ENCODE measurements at places on chromosomes 12 and 14.

DNA sequence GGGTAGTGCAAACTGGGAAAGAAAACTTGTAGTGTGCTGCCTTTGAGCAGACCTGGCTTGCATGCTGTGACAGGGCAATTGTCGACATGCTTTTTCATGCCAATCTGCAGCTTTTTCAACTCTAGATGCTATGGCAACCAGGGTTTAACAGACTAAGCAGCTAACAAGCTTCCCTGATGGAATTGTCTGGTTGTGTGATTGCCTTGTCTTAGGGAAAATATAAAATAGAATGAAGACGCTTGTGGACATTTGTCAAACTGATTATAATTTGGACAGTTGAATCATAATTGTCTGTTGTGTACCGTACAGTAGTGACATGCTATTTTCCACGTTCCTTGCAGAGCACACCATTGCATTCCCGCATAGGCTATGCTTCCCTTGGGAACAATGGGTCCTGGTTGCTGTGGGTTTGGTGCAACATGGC is 113.0 kb downstream of the FOXG1 start:
- no peak for DNase-seq

DNA sequence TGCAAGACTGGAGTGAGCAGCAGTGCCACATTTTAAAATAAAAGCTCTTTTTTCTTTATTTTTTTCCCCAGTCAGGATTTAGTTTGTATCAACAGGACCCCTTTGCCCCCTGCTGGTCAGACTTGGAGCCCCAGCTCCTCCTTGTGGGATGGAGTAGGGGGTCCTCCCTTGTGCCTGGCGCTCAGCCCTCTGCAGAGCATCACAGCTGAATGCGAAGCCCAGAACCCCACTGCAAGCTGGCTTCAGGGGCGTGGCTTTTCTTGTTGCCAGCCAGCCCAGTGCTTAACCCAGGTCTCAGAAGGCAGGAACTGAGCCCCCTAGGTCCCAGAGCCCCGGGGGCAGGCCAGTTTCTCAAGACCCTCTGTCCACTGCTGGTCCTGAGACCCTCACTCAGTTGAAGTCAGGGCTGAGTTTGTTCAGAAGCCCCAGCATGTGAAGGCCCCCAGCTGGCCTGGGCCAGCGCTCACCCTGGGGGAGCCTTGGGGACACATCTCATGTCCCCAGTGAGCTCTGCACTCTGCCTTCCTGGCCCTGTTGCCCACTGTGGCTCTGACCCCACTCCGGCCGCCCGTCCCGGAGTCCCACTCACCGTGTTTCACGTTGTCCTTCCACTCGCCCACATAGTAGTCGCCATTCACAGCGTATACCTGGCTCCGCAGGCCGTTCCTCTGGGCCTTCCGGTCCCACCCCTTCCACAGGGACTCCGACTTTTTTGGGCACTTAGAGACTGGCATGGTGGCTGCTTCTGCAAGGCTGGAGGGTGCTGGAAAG is 519 bp downstream of the MORN3 start:
- DNase-seq, result peak; percentile 49

- DNase-seq, result peak; percentile 71
Observed at GRCh38 chr14:101843665-101844064, 82.2 kb downstream of the PPP2R5C start.

GRCh38 chr12:57157588-57158173 is 10.3 kb upstream of the LRP1-AS start:
- DNase-seq, result no peak

DNA sequence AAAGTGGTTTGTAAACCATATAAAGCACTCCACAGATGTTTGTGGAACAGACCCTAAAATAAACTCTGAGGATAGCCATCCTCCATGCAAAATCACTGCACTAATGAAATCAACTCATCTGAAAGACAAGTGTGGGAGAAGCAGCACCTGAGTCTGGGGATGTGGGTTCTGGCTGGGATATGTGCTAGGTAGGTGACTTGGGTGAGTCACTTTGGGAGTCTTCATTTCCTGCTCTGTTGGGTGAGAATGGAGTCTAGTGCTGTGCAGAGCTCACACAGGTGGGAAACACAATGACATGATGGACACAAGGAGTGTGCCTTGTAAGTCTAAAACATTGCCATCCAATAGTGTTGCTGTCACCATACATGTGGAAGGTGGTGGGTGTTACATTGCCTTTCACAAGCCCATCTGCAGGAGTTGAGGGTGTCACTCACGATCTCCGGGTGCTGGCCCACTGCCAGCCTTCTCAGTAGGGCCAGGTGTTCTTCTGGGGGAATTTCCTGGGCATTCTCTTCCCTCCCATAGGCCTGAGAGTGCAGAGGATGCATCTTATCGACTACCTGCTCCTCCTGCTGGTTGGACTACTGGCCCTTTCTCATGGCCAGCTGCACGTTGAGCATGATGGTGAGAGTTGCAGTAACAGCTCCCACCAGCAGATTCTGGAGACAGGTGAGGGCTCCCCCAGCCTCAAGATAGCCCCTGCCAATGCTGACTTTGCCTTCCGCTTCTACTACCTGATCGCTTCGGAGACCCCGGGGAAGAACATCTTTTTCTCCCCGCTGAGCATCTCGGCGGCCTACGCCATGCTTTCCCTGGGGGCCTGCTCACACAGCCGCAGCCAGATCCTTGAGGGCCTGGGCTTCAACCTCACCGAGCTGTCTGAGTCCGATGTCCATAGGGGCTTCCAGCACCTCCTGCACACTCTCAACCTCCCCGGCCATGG is 2.0 kb downstream of the SERPINA4 start:
- DNase-seq, result no peak

GRCh38 chr12:96248136-96248931 is 54.2 kb downstream of the ELK3 start:
- no peak for DNase-seq

DNA sequence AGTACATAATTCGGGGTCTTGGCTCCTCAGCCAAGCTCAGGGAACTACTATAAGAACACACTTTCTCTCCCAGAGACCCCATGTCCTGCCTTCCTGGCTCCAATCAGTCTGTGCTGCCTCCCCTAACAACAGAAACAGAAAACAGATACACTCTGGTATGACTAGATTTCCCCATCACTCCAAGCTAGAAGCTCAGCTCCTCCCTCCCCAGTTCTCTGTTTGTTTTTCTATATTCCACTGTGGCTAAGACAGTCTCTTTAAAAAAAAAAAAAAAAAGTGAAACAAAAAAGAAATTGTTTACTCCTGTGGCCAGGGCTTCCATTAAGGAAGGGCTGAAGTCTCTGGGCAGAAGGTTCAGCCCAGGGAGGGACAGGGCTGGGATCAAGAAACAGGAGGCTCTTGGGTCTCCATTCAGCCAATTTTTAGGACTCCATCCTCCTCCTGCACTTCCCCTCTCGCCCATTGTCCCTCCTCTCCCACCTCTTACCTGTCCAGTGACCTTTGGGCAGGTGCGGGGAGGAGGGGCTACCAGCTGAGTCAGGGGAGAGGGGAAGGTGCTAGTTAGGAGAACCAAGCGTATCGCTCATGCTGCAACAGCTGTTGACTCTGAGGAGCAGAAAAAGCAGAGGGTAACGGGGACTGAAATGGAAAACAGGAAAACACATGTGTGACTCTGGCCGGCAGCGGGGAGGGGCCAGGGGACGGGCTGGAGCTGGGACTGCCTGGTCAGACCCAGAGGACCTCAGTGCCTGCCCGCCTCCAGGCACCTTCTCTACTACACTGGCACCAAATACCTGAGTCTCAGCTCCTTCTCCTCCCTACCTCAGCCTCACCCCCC is 4.1 kb upstream of the SLC7A7 start:
- DNase-seq, result peak; percentile 51

All from GM13976 (cell line).